ENCODE measurements at places on chromosomes 2 and 18. TPM values are rescaled to one million over a fixed set of nuclear protein-coding genes. Genes with fewer than 3 reads are reported as not detected.

DNA sequence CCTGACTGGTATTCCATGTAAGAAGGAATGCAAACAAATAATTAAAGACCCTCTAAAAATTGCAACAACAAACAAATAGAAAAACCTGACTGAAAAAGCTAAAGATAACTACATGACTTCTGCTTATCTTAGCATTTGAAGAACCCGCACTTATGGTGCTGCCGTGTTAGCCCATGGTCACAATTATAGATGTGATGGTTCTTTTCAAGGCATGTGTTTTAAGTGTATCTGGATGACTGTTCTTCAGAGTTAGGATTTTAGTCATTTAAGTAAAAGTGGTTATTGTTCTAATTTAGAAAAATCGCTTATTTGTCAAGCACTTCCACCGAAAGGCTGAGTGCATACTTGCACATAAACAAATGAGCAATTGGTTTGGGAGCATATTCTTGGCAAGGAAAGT, 77.3 kb downstream of the CPS1 start:
- DNase-seq: no peak

GRCh38 chr2:98749066-98749450, 18.1 kb upstream of the MGAT4A start:
- DNase-seq: peak; percentile 46

DNA sequence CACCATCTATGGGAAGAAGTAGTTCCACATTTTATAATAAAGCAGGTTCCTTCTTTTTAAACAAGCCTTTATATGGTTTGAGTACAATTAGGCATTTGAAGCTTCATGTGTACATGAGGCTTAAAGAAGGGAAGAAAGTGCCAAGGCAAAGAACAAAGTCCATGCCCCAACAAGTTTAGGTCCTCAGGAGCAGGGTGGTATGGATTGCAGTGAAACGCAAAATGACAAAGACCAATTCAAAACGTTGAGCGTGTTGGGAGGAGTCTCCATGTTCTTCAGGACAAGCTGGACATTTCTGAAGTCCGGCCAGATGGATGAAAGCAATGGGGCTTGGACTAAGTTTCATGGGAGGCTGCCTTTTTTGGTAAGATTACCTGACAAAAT, 78.8 kb upstream of the FZD5 start:
- DNase-seq: peak; percentile 26

Gene BOLL
- not detected for total RNA-seq

Gene GREB1
- total RNA-seq: 12.5 TPM

Gene QPCT
- total RNA-seq: 7.9 TPM

Gene GPR55
- 0.37 TPM for total RNA-seq

All from mucosa of gallbladder (tissue), 1 donor.